ENCODE measurements at places on chromosomes 2 and 18. TPM values are rescaled to one million over a fixed set of nuclear protein-coding genes. Genes with fewer than 3 reads are reported as not detected.

Gene PMAIP1
- 11.6 TPM for total RNA-seq

Gene MC2R
- not detected for total RNA-seq

Gene VWA3B
- not detected for total RNA-seq

Gene TOGARAM2
- not detected for total RNA-seq

Gene FSHR
- 0.05 TPM for total RNA-seq

Gene SCG2
- total RNA-seq, result 0.35 TPM
